ENCODE measurements at places on chromosomes 16 and 17. TPM values are rescaled to one million over a fixed set of nuclear protein-coding genes. Genes with fewer than 3 reads are reported as not detected.

Gene DNAH17
- 0.17 TPM for polyA plus RNA-seq

- no peak for DNase-seq
Measured at GRCh38 chr17:7403043-7403726, 712 bp downstream of the TMEM256 start.

DNA sequence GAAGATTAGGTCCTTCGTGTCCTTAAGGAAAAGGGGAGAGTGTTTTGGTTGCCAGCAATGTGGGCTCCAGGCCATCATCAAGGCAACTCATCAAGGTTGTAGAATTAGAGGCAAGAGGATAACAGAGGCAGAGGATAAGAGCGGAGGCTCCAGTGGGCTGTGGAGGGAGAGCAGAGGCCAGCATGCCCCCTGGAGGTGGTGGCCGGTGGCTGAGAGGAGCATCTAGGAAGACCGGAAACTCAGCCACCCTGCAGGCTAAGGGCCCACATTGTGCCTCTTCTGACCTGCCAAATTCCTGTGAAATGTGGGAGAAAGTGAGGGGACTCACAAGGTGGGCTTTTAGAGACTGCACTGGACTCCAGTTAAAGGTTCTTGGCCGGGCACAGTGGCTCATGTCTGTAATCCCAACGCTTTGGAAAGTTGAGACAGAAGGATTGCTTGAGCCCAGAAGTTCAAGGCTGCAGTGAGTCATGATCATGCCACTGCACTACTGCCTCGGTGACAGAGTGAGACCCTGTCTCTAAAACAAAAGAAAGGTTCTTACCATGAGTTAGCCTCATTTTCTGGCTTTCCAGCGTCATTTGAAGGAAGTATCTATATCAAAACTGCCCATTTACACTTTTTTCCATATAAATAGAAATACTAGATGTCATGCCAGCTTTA, 62.7 kb upstream of the ADORA2B start:
- no peak for DNase-seq

GRCh38 chr17:59332749-59333377, 1.4 kb downstream of the YPEL2 start:
- DNase-seq: no peak

- no peak for DNase-seq
Measured at GRCh38 chr16:72615856-72616255, 432.1 kb downstream of the ZFHX3 start.

- no peak for DNase-seq
Measured at GRCh38 chr17:65593092-65593854, 31.8 kb upstream of the AXIN2 start.

DNA sequence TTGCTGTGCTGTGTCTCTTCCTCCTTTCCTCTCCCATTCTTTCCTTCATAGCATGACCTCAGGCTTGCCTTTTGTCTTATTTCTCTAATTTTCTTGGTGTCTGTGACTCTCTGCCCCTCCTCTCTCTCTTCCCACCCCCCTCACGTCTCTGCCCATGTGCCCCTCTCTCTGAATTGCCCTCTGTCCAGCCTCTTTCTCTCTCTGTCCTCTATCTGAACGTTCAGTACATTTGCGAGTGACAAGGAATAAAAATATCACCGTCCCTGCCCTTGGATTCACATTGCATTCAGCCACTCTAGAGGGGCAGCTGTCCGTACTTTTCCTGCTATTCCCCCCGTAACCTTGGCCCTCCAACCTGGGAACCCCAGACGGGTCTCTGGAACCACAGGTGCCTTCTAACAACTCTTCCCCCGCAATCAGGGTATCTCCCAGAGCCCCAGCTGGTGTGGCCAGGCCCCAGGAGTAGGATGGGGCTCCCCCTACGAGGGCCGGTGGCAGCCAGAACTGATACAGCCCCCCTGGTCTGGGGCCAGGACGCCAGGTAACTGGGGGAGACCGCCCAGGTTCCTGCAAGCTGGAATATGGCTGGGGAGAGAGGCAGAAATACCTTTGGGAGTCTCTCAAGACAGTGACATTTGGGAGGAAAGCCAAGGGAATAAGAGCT, 1.8 kb downstream of the KIF1C start:
- DNase-seq: no peak

DNA sequence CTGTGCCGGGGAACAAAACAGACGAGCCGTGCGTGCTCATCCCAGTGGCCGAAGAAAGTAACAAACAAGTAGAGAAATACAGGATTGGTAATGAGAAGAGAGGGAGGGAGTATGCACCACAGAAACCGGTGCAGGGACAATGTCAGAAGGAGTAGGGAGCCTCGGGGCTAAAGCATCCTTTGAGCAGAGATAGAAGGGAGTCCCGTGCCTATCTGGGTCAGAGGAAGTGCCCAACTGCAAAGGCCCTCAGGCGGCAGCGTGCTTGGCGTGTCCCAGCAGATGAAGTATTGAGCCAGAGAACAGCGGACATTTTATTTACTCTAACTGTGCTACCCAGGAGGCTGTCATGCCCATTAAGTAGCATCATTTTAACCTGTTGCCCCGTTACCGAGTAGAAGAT, 114.9 kb upstream of the CACNG5 start:
- DNase-seq: no peak

DNA sequence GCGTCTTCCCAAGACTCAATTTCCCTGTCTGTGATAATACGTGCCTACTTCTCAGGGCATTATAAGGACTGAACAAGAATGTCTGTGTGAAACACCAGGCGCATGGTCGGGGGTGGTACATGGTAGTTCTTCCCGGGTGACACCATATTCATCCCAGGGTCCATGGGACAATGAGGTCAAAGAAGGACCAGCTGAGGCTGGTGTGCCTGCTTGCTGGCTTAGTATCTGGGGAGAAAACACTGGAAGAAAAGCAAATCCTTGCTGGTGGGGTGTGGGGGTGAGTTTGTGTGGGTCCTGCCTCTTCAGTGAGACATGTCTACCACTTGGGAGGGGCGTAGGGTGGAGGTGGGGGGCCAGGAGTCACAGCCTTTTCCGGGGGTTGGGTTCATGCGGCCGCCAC, 174.2 kb downstream of the RAB11FIP4 start:
- no peak for DNase-seq

Measured in kidney (tissue), 22 donors.